Activated CD8-positive, alpha-beta memory T cell treated with anti-CD3 and anti-CD28 coated beads for 1 hour (primary cell): ENCODE measurements at places on chromosomes 12 and 14.

DNA sequence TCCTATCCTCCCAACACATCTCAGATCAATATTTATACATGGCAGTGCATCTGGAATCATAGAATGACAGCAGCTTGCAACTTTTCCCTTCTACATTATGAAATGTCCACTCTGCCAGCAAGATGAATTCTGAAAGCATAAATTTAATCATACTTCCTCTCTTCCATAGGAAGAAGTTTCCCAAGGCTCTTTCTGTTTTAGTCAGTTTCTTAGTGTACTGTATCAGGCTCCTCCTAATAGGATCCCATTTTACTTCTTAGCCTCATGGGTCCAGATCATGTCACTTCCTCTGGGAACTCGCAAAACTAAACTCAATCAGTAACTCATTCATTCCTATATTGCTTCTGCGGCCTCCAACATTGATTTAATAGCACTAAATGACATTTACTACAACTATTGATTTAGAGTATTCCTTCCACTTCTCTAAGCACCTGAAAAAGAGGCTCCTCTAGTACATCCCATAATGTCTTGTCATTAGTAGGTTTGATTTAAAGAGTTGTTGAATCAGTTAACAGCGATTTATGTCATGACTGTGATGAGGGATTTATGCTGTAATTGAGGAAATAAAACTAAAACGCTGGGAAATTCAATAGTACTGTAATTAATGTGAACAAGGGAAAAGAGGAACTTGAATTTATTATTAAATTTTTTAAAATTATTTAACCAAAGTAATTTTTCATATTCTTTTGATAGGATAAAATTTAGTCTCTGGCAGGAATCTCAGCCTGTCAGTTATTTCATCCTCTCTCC is 4.0 kb downstream of the CLEC1A start:
- no peak for DNase-seq

DNA sequence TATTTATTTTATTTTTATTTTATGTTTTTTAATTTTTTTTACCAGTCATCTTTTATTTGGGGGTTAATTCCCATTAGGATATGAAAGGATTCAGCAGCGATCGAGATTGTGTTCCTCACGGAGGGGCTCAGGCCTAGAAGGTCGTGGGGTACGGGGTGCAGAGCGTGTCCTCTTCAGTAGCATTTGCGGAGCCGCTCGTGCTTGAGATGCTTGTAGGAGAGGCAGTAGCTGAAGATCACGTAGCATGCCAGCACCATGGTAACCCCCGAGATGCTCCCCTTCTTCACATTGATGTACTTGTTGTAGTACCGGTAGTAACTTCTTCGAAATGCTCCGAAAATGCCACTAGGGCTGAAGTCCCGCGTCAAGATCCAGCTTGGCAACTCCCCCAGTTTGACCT is 40.5 kb upstream of the PLEKHG6 start:
- no peak for DNase-seq

DNA sequence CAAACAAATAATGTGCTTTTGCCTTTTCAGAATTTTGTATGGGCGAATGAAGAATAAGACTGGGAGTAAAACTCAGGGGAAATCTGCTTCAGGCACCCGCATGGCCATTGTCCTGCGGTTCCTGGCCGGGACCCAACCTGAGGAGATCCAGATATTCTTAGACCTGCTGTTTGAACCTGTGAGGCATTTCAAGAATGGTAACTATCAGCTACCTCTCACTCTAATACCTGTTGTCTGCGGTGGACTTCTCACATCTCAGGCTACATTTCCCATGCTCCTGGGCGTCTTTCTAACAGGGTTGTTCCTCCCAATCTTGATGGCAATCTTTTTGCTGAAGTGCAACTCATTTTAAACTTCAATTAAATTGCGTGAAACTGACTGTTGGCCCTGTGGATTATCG is 47.1 kb downstream of the UTP20 start:
- no peak for DNase-seq

GRCh38 chr12:108605000-108605689 is 7.3 kb upstream of the TMEM119 start:
- no peak for DNase-seq

GRCh38 chr14:65057695-65058094 is 44.6 kb downstream of the MAX start:
- DNase-seq, result no peak

- no peak for DNase-seq
Measured at GRCh38 chr14:106294324-106294723, 767.9 kb downstream of the TMEM121 start.

- DNase-seq, result no peak
Measured at GRCh38 chr12:65618588-65618987, 205.7 kb upstream of the HMGA2 start.

GRCh38 chr12:58907391-58907790 is 12.9 kb downstream of the LRIG3 start:
- no peak for DNase-seq
